ENCODE measurements at places on chromosomes 13 and 19. TPM values are rescaled to one million over a fixed set of nuclear protein-coding genes. Genes with fewer than 3 reads are reported as not detected.

- no peaks in the 10 kb centered on the region for H3K4me1 ChIP-seq
Observed at GRCh38 chr13:102771298-102772041, 2.1 kb downstream of the TEX30 start.

DNA sequence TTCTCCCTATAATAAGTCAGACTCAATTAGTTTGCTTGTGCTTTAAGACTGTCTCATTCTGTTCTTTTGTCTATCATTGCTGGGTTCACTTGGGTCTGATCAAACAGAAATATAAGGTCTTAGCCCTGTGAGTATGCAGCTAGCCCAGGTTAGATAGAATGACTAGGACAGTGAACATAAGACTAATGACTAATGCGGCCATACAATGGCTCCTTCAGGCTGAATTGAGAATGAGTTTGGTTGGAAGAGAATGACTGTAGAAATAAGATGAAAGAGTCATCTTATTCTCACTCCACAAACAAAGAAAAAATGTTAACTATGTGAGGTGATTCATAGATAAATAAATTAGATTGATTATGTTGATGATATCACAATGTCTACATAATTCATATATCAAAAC lies 50.1 kb upstream of the OBI1 start:
- no peak overlapping the region for H3K4me3 ChIP-seq
- DNase-seq = no peak
- no peak overlapping the region for H3K27ac ChIP-seq
- no peaks in the 10 kb centered on the region for H3K4me1 ChIP-seq
- H3K27me3 ChIP-seq = no peaks in the 10 kb centered on the region
- H3K36me3 ChIP-seq = no peaks in the 10 kb centered on the region

DNA sequence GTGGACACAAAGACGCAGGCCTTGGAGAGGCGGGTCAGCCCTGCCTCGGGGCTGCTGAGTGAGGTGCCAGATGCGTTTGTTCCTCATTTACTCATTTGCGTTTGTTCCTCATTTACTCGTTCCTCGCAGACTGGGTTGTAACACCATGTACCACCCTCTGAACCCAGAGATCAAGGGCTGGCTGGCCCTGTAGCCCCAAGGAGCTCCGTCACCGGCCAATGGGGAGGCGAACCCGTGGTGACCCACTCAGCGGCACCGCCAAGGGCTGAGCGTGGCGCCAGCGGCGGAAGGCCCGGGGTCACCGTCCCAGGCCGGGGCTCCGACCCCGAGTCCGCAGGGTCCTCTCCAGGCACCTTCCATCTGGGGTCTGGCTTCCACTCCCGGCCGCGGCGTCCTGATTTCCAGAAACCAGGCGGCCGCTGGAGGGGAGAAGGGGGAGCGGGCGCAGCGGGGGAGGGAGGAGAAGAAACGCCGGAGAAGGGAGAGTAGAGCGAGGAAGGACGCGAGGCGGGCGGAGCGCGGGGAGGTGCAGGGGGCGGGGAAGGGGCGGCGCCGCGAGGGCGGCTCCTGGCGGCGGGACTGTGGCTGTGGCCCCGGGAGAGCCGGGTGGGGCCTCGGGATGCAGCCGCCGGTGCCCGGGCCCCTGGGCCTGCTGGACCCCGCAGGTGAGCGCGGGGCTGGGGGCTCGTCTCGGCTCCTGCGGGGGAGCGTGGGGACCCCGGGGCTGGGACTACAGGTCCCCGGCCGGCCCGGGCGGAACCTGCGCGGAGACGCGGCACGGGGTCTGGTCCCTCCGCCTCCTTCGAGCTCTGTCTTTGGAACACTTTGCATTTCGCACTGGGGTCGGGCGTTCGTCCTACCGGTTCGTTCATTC lies at the start of gene TMEM255B:
TMEM255B (plus strand) TSS at position 576 of the 874 bp plus-strand sequence; CDS start at position 620, 44 bp downstream.
- H3K27me3 ChIP-seq = peaks cover 37% of the 10 kb centered on the region
- peak within 1 kb of the TSS; percentile 33 for H3K27ac ChIP-seq
- peaks cover 8% of the 10 kb centered on the region for H3K4me1 ChIP-seq
- peak within 1 kb of the TSS; percentile 76 for H3K4me3 ChIP-seq
- no peaks in the 10 kb centered on the region for H3K36me3 ChIP-seq

DNA sequence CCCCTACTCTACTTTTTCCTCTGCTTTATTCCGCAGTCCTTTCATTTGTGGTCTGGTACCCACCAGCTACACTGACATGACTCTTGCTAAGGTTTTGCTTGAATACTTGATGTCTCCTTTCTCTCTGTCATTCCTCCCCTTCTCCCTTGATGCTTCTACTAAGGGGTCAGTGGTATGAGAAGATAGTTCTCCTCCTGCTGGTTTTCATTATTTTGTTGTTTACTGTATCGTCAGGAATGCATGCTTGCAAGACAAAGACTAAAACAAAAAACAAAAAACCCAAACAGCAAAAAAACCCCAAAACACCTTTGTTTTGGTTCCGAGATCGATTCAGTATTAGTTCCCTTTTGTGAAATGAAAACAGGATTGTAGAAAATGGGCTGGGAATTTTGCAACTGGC lies 59.5 kb downstream of the PCCA start:
- peaks cover 5% of the 10 kb centered on the region for H3K36me3 ChIP-seq
- no peak overlapping the region for H3K4me3 ChIP-seq
- H3K27ac ChIP-seq = no peak overlapping the region
- no peak for DNase-seq

GRCh38 chr19:53132141-53132991 lies at the start of gene ZNF415:
TSS of gene ZNF415 (minus strand) at chr19:53132910. CDS start at chr19:53122676, 10,234 bp downstream.
- no peak for DNase-seq
- no peak within 1 kb of the TSS for H3K4me3 ChIP-seq
- no peaks in the 10 kb centered on the region for H3K27me3 ChIP-seq
- H3K36me3 ChIP-seq = no peaks in the 10 kb centered on the region
- no peaks in the 10 kb centered on the region for H3K4me1 ChIP-seq

DNA sequence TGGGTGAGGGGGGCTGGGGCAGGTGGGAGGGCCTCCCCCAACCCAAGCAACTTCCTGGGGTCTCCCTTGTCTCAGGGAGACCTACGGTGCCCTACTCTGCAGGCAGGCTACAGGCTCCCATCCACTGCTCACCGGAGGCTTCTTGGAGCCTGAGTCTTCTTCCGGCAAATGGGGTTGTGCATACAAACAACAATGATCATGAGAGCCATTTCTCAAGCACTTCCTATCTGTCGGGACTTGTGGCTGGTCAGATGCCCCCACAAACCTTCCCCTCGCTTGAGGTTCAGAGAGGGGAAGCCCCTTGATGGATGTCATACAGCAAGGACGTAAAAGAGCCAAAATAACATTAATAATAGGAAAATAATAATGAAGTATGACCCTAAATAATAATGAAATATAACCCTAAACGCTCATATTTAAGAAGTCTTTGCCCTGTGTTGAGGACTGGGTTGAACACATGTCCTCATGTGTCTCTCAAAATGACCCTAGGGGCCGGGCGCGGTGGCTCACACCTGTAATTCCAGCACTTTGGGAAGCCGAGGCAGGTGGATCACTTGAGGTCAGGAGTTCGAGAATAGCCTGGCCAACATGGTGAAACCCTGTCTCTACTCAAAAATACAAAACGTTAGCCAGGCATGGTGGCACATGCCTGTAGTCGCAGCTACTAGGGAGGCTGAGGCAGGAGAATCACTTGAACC lies 727 bp downstream of the CD37 start:
- no peaks in the 10 kb centered on the region for H3K36me3 ChIP-seq
- no peak for DNase-seq
- peaks cover 10% of the 10 kb centered on the region for H3K4me1 ChIP-seq
- no peak overlapping the region for H3K4me3 ChIP-seq

GRCh38 chr13:48563626-48564025 lies 30.7 kb upstream of the RCBTB2 start:
- no peak overlapping the region for H3K4me3 ChIP-seq
- H3K4me1 ChIP-seq = no peaks in the 10 kb centered on the region
- H3K27ac ChIP-seq = no peak overlapping the region
- no peaks in the 10 kb centered on the region for H3K27me3 ChIP-seq

DNA sequence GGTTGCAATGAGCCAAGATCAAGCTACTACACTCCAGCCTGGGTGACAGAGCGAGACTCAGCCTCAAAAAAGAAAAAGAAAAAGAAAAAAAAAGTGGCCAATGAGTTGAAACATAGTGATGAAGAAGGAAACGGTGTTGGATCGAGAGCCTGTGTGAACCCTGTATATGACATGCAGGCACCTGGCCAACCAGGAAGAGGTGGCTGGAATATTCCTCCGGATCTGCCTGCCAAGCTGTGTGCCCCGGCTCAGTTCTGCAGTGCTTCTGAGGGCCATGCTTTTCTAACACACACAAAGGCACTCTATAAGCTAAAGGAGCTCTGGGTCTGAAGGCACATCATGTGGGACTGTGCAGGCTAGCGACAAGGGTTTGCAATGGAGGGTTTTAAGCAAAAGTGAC lies 3.7 kb upstream of the ZNF444 start:
- no peaks in the 10 kb centered on the region for H3K27me3 ChIP-seq
- DNase-seq = peak; percentile 70
- peak overlapping the region; percentile 68 for H3K27ac ChIP-seq
- peaks cover 34% of the 10 kb centered on the region for H3K4me1 ChIP-seq

DNA sequence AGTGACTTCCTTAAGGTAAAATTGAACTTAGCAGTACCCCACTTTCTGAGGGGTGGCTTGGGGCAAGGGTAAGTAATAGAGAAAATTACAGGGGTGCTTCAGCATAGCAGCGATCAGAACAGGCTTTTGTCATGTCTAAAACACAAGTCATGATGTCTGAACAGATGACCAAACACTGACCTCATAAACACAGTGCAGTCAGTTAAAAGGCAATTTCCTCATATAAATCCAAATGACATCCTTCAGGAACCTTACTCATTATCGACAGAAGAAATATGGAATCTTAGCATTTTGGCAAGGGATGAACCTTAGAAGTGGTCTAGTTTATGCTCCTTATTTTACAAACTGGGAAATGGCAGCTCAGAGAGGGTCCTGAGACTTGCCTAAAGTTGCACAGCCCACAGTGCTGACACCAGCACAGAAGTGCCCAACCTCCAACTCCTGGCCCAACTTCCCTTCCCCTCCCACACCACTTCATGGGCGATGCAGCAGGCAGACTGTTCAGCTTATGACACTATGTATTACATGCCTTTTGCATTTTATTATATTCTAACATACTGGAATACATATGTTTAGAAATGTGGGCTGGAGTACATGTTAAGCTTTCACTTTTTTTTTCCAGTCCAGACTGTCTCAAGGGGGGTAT lies 3.6 kb downstream of the GJA3 start:
- H3K4me1 ChIP-seq = no peaks in the 10 kb centered on the region
- no peak overlapping the region for H3K27ac ChIP-seq
- no peak overlapping the region for H3K4me3 ChIP-seq

GRCh38 chr19:18009412-18010066 lies 1.6 kb downstream of the ARRDC2 start:
- H3K4me3 ChIP-seq = peak overlapping the region; percentile 66
- H3K4me1 ChIP-seq = peaks cover 20% of the 10 kb centered on the region
- peaks cover 47% of the 10 kb centered on the region for H3K36me3 ChIP-seq
- H3K27me3 ChIP-seq = no peaks in the 10 kb centered on the region
- peak overlapping the region; percentile 68 for H3K27ac ChIP-seq
- DNase-seq = peak; percentile 42

GRCh38 chr19:29672933-29673336 lies 7.7 kb downstream of the PLEKHF1 start:
- DNase-seq = no peak
- H3K36me3 ChIP-seq = no peaks in the 10 kb centered on the region
- peaks cover 23% of the 10 kb centered on the region for H3K4me1 ChIP-seq
- H3K27ac ChIP-seq = no peak overlapping the region

DNA sequence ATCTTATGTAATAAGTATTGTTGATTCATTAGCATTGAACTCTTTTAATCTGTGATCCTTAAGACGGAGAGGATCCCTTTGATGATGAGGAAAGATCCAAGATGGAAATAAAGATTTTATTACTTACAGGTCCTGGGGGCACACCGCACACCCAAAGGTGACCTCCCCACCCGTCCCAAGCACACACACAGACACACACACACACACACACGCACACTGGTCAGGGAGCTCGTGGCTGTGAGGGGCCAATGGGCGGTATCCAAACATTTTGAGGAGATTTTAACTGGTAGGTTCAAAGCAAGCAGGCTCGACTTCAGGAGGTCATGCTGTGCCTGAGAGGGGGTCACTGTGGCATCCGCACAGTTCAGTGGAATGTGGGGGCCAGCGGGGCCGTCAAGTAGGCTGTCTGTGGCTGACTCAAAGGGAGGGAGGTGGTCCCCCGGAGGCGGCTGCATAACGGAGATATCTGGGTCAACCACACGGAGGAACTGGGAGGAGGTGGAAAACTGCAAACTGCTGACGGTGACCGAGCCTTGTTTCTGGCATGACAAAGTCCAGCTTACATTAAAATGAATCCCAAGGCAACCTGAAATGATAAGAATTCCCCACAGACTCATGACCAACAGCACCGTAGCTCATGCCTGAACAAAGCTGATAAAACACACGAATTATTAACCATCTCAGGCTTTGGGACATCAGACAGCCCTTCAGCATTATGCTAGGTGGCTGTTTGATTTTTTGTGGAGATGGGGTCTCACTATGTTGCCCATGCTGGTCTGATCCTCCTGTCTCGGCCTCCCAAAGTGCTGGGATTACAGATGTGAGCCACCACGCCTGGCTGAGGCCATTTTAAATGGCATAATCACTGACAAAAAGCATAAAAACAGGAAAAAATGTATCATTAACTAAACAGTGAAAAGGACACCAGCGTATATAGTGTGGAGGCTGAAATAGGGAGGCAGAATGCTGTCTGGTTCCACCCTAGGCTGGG lies 20.9 kb upstream of the SIGLEC11 start:
- H3K27me3 ChIP-seq = no peaks in the 10 kb centered on the region
- H3K36me3 ChIP-seq = peaks cover 26% of the 10 kb centered on the region
- H3K4me3 ChIP-seq = no peak overlapping the region
- H3K27ac ChIP-seq = no peak overlapping the region
- H3K4me1 ChIP-seq = no peaks in the 10 kb centered on the region
- DNase-seq = no peak

DNA sequence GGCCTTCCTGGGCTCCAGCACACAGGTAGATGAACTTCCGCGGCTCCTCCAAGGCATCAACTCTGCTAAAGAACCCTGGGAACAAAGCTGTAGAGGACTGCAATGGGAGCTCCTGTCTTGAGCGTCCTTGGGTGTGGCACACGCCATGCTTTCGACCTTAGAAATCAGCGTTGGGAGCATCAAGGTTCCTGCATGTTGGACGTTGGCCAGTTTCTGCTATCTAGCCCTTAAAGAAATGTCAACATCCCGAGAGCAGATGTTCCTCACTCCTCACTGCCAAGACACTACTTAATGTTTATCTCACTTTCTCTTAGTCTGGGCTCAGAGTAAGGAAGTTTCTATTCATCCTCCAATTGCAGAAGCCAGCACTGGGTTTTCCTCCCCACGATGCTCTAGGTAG lies 70.6 kb upstream of the MEDAG start:
- H3K27me3 ChIP-seq = no peaks in the 10 kb centered on the region
- DNase-seq = no peak
- no peak overlapping the region for H3K4me3 ChIP-seq
- H3K36me3 ChIP-seq = peaks cover 20% of the 10 kb centered on the region
- peaks cover 40% of the 10 kb centered on the region for H3K4me1 ChIP-seq

DNA sequence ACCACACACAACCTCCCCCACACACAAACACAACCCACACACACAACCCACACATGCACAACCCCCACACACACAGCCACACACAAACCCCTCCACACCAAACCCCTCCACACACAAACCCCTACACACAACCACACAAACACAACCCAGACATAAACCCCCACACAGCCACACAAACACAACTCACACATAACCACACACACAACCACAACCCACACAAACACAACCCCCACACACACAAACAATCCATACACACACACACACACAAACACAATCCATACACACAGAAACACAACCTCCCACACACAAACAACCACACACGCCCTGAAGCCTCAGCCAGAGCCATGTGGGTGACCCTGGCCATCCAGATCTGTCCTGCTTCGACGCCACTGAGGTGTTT lies 30.0 kb upstream of the ISYNA1 start:
- peaks cover 20% of the 10 kb centered on the region for H3K36me3 ChIP-seq
- no peak overlapping the region for H3K27ac ChIP-seq
- no peak overlapping the region for H3K4me3 ChIP-seq

The CD33 gene
- total RNA-seq = not detected

The SLC46A3 gene
- 1.3 TPM for total RNA-seq
